ENCODE measurements at places on chromosomes 3 and 15.

DNA sequence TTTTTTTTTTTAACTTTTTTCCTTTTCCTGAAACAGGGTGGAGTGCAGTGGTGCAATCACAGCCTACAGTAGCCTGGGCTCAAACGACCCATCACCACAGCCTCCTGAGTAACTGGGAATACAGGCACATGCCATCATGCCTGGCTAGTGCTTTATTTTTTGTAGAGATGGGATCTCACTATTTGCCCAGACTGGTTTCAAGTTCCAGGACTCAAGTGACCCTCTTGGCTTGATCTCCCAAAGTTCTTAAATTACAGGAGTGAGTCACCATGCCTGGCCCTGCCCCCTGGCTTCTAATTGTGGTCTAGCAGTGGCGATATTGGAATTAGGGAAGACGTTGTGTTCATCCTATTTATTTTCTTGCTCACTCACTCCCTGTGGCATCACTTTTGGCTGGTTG, 1138.4 kb downstream of the SI start:
- no peak for DNase-seq

- no peak for DNase-seq
Observed at GRCh38 chr3:183008800-183009199, 28.5 kb upstream of the DCUN1D1 start.

DNA sequence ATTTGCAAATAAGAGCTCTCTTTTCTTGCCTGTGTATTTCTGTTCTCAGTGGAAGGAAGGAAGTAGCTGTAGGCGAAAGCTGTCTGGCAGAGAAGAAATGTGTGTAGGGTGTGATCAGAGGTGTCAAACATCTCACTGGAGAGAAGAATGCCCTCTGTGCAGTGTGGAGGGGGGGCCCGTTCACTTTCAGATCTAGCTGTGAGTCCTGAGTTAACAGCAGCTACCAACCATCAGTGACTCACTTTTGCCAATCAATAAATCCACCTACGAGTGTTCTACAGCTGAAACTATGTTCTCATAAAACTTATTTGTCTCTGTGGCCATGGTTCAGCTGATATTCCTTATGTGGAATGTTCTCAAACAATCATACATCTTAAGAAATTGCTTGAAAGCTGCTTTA, 103.7 kb downstream of the FRMD4B start:
- peak; percentile 43 for DNase-seq

GRCh38 chr3:31064021-31064420, 169.6 kb upstream of the GADL1 start:
- no peak for DNase-seq

DNA sequence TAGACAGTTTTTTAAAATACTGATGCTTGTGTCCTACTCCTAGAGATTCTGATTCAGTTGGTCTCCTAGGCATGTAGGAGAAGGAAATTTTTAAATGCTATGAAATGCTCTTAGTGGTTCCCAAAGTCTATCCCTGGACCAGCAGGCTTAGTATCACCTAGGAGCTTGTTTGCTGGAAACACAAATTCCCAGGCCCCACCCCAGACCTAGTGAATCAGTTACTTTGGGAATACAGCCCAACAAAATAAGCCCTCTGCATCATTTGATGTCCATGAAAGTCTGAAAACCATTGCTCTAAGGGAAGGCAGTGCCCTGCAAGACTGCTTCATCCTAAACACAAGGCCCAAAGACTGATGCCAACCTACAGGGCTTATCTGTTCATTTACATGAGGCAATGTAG, 36.3 kb downstream of the CCNL1 start:
- no peak for DNase-seq

DNA sequence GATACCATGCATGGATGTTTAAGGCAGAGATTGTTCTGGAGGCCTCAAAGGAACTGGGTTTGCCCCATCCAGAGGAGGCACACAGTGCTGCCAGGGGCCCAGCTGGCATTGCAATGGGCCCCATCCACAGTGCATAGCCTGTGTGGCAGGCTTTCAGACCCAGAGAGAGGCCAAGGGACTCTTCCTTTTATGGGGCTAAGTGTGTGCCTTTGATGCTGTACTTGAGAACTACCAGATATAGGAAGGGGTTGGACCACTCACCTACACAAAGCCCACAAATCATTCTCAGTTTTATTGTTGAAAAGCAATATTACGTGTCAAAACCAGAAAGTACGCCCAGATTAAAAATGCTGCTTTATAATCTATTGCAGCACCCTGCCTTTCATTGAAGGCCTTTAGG, 134.9 kb downstream of the EPHB1 start:
- DNase-seq = no peak

GRCh38 chr3:105728771-105729312, 140.0 kb downstream of the CBLB start:
- no peak for DNase-seq

DNA sequence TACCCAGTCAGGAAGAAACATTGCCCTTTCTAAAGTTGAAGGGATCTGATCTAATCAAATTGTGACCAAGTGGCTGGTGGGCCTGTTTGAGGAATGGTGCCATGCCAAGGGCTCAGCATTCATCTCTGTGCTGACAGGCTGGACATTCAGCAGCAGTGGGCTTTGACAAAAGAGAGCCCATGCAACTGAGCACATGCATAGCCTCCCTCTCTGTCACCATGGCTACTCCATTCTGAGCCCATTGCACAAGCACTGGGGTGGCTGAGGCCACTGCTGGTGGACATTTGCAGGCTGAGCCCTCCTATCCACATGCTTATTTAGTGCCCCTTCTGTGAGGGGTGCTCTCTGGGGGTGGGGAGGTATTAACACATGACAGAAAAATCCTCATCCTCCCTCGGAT, 28.6 kb upstream of the TNFSF10 start:
- no peak for DNase-seq

GRCh38 chr3:10962481-10963036, 30.0 kb upstream of the SLC6A1 start:
- DNase-seq = no peak

GRCh38 chr15:40344217-40344616, 3.5 kb upstream of the CCDC9B start:
- DNase-seq = no peak
